ENCODE measurements at places on chromosomes 5 and 9.

- no peak for DNase-seq
These were observed 65.9 kb upstream of the CPLX2 start for GRCh38 chr5:175805256-175806011.

DNA sequence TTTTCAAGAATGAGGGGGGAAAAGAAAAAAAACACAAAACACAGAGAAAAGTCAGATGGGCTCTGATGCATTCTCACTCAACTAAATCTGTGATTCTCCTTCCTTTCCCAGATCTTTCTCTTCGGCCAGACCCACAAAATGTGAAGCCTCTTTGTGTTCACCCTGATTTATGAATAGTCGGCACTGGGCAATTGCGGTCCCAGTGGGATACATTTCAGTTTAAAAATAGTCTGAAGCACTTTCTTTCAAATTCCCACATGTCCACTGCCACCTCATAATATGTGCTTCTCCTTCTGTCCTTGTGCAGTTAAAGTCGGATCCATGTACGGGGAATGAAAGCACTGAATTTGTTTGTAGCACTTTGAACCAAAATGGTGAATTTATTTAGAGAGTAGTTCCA is 995.4 kb upstream of the WWC1 start:
- no peak for DNase-seq

DNA sequence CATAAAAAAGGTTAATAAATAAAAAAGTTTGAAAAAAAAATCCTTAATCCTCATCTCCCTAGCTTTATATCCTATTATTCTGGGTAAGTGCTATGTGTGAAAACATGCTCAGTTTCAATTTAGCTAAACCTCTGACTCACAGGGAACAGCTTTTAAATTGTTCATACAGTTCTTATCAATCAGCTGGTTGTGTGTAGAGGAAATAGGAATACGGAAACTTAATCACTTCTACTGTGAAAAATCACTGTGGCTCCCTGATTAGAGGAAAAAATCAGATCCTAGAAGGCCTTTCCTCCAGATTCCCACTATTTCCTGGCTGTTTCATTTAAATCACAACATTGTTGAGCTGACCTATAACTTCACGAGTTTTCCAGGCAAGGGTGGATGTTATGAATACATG is 120.5 kb downstream of the MARCHF3 start:
- no peak for DNase-seq

GRCh38 chr9:10134266-10134665 is 478.5 kb downstream of the PTPRD start:
- DNase-seq: no peak

- no peak for DNase-seq
These were observed 37.6 kb downstream of the ELL2 start for GRCh38 chr5:95923918-95924544.

Measured in DND-41 (cell line).